ENCODE measurements at places on chromosomes 1 and 21.

DNA sequence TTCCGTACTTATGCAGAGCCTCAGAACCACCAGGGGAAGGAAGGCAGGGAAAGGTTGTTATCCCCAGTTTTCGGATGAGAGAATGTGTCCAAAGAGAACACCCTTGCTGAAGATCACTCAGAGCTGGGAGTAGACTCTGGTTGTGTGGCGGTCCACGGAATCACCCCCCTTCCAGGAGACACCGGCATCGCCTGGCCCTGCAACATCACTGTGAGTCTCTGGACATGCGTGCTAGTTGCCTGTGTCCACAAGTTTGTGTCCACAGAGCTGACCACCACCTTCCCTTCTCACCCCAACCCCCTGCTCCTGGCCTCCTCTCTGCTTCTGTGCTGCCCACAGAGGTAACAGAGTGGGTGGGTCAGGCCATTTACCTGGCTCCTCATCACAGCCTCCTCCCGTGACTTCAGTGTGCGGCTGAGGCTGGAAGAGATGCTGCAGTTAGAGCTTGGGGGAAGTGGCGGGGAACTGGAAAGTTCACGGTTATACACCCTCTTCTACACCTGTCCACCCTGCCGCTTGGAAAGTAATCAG, 7.3 kb downstream of the MYBPH start:
- DNase-seq: no peak

DNA sequence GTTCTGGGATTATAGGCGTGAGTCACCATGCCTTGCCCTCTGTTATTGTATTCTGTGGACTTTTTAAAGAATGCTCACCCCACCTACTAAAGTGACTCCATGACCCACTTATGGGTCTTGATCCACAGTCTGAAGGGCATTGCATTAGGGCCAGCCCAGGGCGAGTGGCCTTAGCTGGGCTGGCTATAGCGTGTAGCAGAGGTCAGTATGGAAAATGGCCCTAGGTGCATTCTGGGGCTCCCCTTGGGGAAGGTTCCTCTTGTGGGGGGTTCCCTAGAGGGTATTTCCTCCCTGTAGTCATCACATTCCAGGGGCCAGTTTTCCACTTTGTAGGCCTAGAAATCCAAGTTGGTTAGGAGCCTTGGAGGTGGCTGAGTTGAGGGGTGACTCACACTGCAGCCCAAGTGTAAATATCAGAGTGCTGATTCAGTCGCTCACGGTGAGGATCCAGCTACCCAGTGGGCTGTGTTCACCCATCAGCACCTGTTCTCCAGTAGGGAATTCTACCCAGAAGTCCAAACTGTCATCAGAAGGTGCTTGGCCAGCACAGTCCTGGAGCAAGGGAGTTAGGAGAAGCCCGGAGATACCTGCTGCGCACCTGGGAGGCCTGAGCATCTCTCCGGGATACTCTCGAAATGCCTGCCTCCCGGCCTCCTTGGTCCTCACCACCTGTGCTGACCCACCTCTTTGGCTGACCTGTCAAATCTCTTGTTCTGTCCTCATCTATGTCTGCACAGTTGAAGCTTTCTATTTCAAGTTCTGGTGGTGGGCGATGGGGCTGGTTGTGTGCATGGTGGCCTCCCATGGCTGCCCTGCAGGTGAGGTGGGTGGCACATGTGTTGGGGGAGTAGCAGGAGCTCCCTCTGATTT, 52.2 kb downstream of the NENF start:
- DNase-seq: peak; percentile 64

DNA sequence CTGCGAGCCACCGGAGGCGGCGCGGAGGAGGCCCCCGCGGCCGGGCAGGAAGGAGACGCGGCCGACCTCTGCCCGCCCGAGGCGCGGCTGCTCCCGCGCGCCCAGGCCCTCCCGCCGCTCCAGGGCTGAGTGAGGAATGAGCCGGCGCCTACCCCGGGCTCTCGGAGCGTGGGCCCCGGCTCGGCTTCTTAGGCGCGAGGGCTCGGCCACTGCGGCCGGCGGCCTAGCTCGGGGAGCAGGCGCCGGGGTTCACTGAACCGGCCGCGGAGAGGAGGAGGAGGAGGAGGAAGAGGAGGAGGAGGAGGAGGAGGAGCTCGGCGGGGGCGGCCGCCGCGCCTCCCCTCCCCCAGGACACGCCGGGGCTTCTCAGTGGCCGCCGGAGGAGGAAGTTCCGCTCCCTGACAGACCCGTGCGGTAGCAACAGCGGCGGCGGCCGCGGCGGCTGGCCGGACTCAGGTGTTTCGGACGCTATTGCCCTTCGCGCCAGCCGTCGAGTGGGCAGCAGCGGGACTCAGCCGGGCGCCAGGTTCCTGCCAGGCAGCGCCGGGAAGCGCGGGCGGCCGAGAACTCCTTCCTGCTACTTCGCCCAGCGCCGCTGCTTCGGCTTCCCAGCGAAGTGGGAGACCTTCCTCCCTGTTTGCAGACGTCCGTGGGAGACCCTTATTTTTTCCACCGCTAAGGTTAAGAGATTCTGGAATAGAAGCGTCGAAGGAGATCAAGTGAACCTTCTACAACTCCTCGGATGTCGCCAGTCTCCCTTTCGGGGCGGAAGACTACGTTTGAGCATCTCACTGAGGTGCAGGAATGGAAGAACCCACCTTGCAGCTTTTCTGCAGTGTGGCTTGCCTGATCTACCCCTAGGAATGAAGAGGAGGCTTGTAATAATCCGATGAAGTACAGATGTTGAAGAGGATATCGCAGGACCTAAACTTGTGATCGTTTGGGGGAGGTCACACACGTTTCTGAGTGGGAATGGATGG, at the start of gene MAN1A2:
TSS of gene MAN1A2 (plus strand) at position 404 of the 980 bp plus-strand sequence. CDS start 735 bp downstream, outside the sequence.
- peak; percentile 82 for DNase-seq

- no peak for DNase-seq
Observed at GRCh38 chr1:94909486-94909885, 17.4 kb downstream of the CNN3 start.

- DNase-seq: no peak
Observed at GRCh38 chr1:112520166-112520565, 11.4 kb downstream of the WNT2B start.

DNA sequence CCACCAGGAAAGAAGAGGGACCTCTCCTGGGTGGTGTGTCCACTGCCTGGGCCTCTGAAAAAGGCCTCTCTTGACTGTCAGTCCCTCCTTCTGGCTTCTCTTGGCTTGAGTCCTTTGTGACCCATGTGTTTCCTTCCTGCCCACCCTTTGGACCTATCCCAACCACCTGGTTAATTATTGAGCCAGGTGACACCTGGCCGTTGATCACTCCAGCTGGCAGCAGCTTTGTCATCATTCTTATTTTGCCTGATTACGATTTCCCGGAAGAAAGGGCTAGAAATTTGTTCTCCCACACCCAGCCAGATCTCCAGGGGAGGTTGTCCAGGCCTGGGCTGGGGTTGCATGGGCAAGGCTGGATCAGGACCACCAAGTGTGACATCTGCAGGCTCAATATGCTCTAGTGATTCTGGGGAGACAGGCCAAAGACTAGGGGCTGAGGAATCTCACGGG, 24.8 kb downstream of the CSF1 start:
- DNase-seq: no peak

DNA sequence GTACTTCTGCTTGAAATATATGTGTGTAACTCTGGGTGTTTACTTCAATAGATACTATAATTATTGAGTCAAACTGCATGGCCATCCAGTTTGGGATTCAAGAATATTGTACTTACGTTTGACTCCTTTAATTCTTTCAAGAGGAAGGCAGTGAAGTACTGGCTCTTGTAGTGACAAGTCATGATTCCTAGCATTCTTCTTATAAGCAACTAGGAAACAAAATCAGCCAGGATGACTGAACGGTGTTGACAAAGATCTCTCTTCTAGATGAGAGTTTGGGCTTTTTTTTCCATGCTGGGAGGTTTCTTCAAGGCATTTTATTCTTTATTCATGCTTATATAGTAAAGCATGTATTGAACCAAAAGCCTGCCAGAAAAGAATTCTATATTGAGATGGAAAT, 58.3 kb downstream of the CLEC20A start:
- no peak for DNase-seq

DNA sequence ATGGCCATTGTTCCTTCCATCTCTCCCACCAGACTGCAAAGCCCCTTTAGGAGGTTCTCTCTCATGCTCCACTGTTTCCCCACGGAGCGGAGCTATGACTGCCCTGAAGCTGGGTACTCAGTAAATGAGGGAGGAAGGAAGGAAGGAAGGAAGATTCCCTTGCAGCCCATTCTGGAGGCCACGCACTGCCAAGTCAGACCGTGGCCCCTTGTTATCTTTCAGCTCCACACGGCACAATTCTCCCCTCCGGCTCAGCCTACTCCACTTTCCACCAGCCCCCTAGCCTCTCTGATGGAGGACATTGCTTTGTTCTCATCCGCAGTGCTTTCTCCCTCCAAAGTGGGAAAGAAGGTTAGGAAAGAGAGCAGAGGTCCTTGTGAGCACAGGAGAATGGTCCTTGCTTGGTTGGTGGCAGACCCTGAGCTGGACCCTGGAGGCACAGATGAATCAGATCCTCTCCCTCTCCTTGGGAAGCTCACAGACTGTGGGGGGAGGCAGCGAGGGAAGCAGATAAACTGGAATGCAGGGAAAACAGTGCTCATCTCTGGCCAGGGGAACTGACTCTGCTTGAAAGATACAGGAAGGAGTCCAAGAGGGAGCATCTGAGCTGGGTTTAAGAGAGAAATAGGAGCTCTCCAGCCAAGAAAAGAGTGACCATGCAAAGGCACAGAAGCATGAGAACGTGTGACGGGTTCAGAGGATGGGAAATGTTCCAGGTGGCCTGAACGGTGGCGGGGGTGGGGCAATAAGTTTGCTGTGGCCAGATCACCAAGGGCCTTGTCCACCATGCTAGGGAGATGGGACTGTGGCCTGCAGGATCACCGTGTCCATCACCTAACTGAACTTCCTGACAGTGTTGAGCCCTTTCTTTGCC, 52.6 kb downstream of the GLIS1 start:
- DNase-seq: peak; percentile 59

DNA sequence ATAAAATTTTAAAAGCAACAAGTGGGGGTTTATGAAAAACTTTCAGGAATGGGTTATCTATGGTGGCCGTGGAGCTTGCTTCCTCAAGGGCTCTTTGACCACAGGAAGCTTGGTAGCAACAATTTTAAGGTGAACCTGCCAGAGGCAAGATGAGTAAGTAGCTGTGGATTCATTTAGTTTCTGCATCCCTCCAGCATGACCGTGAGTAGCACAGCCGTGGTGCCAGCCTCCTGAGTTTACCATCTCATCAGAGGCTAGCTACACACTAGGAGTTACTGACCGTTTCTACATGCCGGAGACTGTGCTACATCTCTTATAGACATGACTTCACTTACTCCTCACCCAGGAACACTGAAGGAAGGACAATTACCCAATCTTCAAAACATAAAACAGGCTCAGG, 30.1 kb upstream of the PLEKHG5 start:
- no peak for DNase-seq

GRCh38 chr1:235980976-235981375, 83.9 kb downstream of the NID1 start:
- DNase-seq: no peak

DNA sequence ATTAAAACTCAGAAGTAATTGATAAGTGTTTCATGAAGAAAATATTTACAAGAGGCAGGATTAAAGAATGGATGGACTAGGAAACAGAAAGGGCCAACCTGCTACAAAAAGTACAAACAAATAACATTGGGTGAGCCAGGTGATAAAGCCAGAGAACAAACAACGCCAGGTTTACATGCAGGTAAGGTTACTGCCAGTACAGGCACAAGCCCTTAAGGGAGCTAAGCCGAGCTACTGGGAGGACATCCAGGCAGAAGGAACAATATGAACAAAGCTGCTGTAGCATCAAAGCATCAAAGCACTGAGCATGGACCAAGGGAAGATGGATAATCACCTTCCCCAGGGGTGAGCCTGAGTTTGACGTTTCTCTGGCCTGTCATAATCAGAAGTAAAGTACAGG, 380.7 kb downstream of the SEC16B start:
- no peak for DNase-seq

DNA sequence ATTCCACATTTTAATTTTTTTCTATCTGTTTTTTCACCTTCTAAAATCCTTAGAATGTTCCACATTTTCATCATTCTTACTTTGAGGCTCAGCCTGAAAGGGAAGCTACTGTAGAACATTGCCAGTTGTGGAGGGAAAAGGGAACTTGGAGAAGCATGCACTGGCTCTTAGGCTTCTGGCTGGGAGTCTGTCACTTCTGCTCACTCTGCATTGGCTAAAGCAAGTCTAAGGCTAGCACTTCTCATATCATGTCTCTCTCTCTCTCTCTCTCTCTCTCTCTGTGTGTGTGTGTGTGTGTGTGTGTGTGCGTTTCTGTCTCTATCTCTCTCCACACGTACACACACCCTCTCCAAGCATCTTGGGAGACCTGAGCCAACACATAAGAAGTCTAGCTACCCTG, 49.6 kb upstream of the ADAR start:
- no peak for DNase-seq

All from AG20443 (cell line).